ENCODE measurements at places on chromosomes 3 and 15. TPM values are rescaled to one million over a fixed set of nuclear protein-coding genes. Genes with fewer than 3 reads are reported as not detected.

- H3K36me3 ChIP-seq = no peaks in the 10 kb centered on the region
- H3K27ac ChIP-seq = no peak overlapping the region
- no peaks in the 10 kb centered on the region for H3K4me1 ChIP-seq
- no peaks in the 10 kb centered on the region for H3K27me3 ChIP-seq
These were observed 2.8 kb upstream of the SMCO1 start for GRCh38 chr3:196517919-196518318.

Gene MED12L
- total RNA-seq = 3.6 TPM

DNA sequence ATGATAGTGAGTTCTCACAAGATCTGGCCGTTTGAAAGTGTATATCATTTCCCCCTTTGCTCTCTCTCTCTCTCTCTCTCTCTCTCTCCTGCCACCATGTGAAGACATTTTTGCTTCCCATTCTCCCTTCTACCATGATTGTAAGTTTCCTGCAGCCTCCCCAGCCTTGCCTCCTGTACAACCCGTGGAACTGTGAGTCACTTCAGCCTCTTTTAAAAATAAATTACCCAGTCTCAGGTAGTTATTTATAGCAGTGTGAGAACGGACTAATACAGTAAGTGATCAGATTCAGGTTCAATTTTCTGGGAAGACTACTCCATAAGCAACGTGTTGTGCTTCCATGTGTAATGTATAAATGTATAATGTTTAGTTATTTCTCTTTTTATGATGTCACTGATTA, 29.2 kb downstream of the CADPS start:
- no peaks in the 10 kb centered on the region for H3K27me3 ChIP-seq
- DNase-seq = no peak
- no peak overlapping the region for H3K4me3 ChIP-seq
- H3K4me1 ChIP-seq = no peaks in the 10 kb centered on the region

Gene FANCD2
- 13.2 TPM for total RNA-seq

DNA sequence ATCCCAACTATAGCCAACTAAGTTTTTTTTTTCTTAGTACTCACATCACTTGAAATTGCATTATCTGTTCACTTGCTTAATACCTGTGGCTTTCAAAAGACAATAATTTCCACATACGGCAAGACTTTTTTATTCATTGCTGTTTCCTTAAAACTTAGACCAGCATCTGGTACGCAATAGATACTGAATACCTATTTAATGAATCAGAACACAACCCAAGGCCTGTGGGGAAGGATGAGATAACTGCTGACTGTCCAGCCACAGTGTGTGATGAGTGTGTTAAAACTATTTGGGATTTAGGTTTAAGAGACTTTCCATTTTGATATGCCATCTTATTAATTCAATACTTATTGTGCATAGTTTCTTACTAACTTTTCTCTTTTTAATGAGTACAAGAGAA, 988.7 kb downstream of the NTRK3 start:
- H3K36me3 ChIP-seq = no peaks in the 10 kb centered on the region
- H3K4me1 ChIP-seq = no peaks in the 10 kb centered on the region
- H3K27ac ChIP-seq = no peak overlapping the region
- no peak overlapping the region for H3K4me3 ChIP-seq
- H3K27me3 ChIP-seq = no peaks in the 10 kb centered on the region
- DNase-seq = no peak

Gene TIGIT
- not detected for total RNA-seq

Gene ZPLD1
- total RNA-seq = 0.28 TPM

Gene COL6A5
- total RNA-seq = 0.57 TPM

DNA sequence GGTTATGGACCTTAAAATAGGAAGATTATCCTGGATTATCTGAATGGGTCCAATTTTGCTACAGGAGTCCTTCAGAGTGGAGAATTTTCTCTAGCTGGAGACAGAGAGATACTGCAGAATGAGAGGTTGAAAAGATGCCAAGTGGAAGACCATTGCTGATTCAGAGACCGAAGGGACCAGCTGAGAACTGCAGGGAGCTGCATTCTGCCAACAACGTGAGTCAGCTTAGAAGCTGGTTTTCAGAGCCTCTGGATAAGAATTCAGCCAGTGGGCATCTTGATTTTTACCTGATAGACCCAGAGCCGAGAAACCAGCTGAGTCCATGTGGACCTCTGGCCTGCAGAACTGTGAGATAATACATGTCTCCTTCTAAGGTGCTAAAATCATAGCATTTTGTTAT, 234.0 kb downstream of the NR2F2 start:
- no peaks in the 10 kb centered on the region for H3K36me3 ChIP-seq
- H3K4me1 ChIP-seq = no peaks in the 10 kb centered on the region
- H3K4me3 ChIP-seq = no peak overlapping the region
- no peaks in the 10 kb centered on the region for H3K27me3 ChIP-seq
- H3K27ac ChIP-seq = no peak overlapping the region

- H3K4me1 ChIP-seq = no peaks in the 10 kb centered on the region
- DNase-seq = no peak
- H3K4me3 ChIP-seq = no peak overlapping the region
- peak overlapping the region; percentile 40 for H3K27ac ChIP-seq
These were observed 118.3 kb downstream of the TIGIT start for GRCh38 chr3:114411811-114412803.

GRCh38 chr15:43899928-43900327, 73.1 kb downstream of the WDR76 start:
- H3K4me1 ChIP-seq = no peaks in the 10 kb centered on the region
- H3K27me3 ChIP-seq = no peaks in the 10 kb centered on the region
- no peak for DNase-seq
- H3K27ac ChIP-seq = no peak overlapping the region

- peak overlapping the region; percentile 91 for H3K4me3 ChIP-seq
- DNase-seq = no peak
- no peaks in the 10 kb centered on the region for H3K36me3 ChIP-seq
- no peaks in the 10 kb centered on the region for H3K4me1 ChIP-seq
- H3K27me3 ChIP-seq = no peaks in the 10 kb centered on the region
- peak overlapping the region; percentile 69 for H3K27ac ChIP-seq
These were observed 52.6 kb upstream of the ULK4 start for GRCh38 chr3:42014458-42014920.

GRCh38 chr15:101391431-101391830, 96.4 kb upstream of the SNRPA1 start:
- no peaks in the 10 kb centered on the region for H3K4me1 ChIP-seq
- no peak for DNase-seq
- no peak overlapping the region for H3K27ac ChIP-seq
- H3K4me3 ChIP-seq = no peak overlapping the region

- H3K27ac ChIP-seq = no peak overlapping the region
- H3K4me3 ChIP-seq = no peak overlapping the region
- no peaks in the 10 kb centered on the region for H3K36me3 ChIP-seq
- no peaks in the 10 kb centered on the region for H3K27me3 ChIP-seq
These were observed 94.3 kb downstream of the AQP9 start for GRCh38 chr15:58232281-58233065.

Gene THUMPD3
- total RNA-seq = 28.8 TPM

GRCh38 chr3:34793057-34793456, 846.3 kb upstream of the ARPP21 start:
- no peaks in the 10 kb centered on the region for H3K4me1 ChIP-seq
- H3K4me3 ChIP-seq = no peak overlapping the region
- H3K36me3 ChIP-seq = no peaks in the 10 kb centered on the region

Gene SMCO1
- total RNA-seq = not detected

DNA sequence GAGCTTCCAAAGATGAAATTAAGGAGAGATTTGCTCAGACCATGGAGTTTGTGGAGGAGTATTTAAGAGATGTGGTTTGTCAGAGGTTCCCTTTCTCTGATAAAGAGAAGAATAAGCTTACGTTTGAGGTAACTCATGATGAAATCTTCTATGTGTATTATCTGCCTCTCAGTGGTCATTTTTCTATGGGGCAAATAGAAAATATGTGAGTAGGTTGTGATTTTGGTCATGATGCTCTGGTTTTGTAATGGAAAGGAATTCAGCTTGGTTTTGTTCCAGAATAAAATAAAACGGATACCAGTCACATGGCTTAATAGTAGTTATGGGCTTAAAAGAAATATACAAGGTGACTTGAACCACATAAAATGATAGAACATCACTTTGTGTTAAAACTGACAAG, 181.1 kb downstream of the ITPR1 start:
- H3K4me3 ChIP-seq = no peak overlapping the region
- no peak for DNase-seq
- H3K36me3 ChIP-seq = no peaks in the 10 kb centered on the region
- H3K4me1 ChIP-seq = no peaks in the 10 kb centered on the region

GRCh38 chr3:50155491-50155878, 361 bp downstream of the SEMA3F start:
- H3K4me1 ChIP-seq = peaks cover 24% of the 10 kb centered on the region
- H3K27ac ChIP-seq = peak overlapping the region; percentile 83
- H3K4me3 ChIP-seq = peak overlapping the region; percentile 53
- DNase-seq = no peak

GRCh38 chr15:101267320-101268104, 9.8 kb downstream of the SELENOS start:
- no peaks in the 10 kb centered on the region for H3K4me1 ChIP-seq
- no peak overlapping the region for H3K27ac ChIP-seq
- no peaks in the 10 kb centered on the region for H3K27me3 ChIP-seq

DNA sequence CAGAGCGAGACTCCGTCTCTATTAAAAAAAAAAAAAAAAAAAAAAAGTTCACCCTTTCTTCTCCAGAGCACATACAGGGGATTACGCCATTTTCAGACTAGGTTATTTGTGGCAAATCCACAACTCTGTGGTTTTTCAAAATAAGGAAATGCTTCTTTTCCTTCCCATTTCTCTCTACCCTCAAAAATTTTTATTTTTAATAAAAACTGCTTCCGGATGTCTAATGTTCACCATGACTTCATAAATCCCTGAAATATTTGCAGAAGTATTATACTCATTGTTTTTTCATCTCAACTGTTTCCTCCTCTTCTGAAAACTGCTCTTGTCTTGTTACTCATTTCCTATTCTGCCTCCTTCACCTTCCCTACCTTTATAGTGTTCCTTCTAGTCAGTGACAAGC, 45.0 kb upstream of the SLC12A8 start:
- H3K4me3 ChIP-seq = no peak overlapping the region
- H3K27ac ChIP-seq = no peak overlapping the region
- DNase-seq = no peak
- no peaks in the 10 kb centered on the region for H3K4me1 ChIP-seq
- H3K36me3 ChIP-seq = no peaks in the 10 kb centered on the region
- no peaks in the 10 kb centered on the region for H3K27me3 ChIP-seq

DNA sequence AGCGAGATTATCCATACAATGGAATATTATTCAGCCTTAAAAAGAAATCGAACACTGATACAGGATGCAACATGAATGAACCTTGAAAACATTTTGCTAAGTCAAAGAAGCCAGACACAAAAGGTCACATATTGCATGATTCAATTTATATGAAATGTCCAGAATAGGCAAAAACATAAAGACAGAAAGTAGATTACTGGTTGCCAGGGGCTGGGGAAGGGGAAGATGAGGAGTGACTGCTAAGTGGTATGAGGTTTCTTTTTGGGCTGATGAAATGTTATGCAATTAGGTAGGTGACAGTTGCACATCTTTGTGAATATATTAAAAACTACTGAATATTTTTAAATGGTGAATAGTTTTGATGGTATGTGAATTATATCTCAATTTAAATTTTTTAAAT, 38.3 kb downstream of the LRRFIP2 start:
- no peak for DNase-seq
- no peak overlapping the region for H3K27ac ChIP-seq
- no peaks in the 10 kb centered on the region for H3K36me3 ChIP-seq
- H3K4me1 ChIP-seq = no peaks in the 10 kb centered on the region

GRCh38 chr15:93331545-93332167, 242.6 kb upstream of the RGMA start:
- H3K27ac ChIP-seq = no peak overlapping the region
- no peak for DNase-seq
- no peaks in the 10 kb centered on the region for H3K36me3 ChIP-seq
- H3K4me3 ChIP-seq = no peak overlapping the region
- H3K27me3 ChIP-seq = no peaks in the 10 kb centered on the region
- no peaks in the 10 kb centered on the region for H3K4me1 ChIP-seq

DNA sequence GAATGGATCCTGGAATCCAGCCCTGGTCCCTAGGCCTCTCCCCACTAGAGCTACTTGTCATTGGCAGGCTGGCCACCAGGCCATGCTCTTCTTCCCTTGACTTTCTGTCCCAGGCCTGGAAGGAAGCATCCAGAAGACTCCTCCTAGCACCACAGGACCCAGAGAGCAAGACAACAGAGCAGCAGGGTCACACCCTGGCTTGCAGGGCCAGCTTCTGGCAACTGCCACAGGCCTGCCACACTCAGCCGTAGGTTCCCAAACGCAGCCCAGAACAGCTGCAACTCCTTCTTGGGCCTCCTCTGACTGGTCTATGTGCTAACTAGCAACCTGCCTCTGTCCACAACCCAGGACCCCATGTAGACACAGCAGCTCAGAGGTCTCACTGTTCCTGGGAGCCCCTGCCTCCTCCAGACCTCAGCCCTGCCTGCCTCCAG, 36.8 kb upstream of the RPL32 start:
- H3K36me3 ChIP-seq = no peaks in the 10 kb centered on the region
- H3K27ac ChIP-seq = no peak overlapping the region
- no peak overlapping the region for H3K4me3 ChIP-seq
- no peak for DNase-seq

Gene ADCY5
- total RNA-seq = 12.9 TPM

GRCh38 chr3:18409266-18409665, 15.9 kb downstream of the SATB1 start:
- H3K27ac ChIP-seq = no peak overlapping the region
- no peaks in the 10 kb centered on the region for H3K4me1 ChIP-seq
- no peak overlapping the region for H3K4me3 ChIP-seq
- no peak for DNase-seq

- H3K4me3 ChIP-seq = peak within 1 kb of the TSS; percentile 74
- H3K27me3 ChIP-seq = no peaks in the 10 kb centered on the region
- H3K36me3 ChIP-seq = no peaks in the 10 kb centered on the region
These were observed at the start of gene GPR176 for GRCh38 chr15:39919748-39920509. TSS of gene GPR176 (minus strand) at chr15:39920266. CDS start at chr15:39920026, 240 bp downstream.

GRCh38 chr15:96887730-96888129, 557.2 kb downstream of the NR2F2 start:
- no peak overlapping the region for H3K4me3 ChIP-seq
- H3K27me3 ChIP-seq = no peaks in the 10 kb centered on the region
- H3K4me1 ChIP-seq = no peaks in the 10 kb centered on the region
- no peak overlapping the region for H3K27ac ChIP-seq
- H3K36me3 ChIP-seq = no peaks in the 10 kb centered on the region
- no peak for DNase-seq

Measured in prostate gland (tissue), 2 donors.